ENCODE measurements at places on chromosomes 12 and 14.

GRCh38 chr14:66495218-66496098 is 9.3 kb downstream of the CCDC196 start:
- peak; percentile 27 for DNase-seq

- DNase-seq = no peak
Observed at GRCh38 chr14:102131741-102132140, 8.0 kb upstream of the WDR20 start.

- DNase-seq = no peak
Observed at GRCh38 chr12:108043750-108044533, 85.1 kb upstream of the WSCD2 start.

- no peak for DNase-seq
Observed at GRCh38 chr14:92494512-92494911, 19.1 kb upstream of the RIN3 start.

DNA sequence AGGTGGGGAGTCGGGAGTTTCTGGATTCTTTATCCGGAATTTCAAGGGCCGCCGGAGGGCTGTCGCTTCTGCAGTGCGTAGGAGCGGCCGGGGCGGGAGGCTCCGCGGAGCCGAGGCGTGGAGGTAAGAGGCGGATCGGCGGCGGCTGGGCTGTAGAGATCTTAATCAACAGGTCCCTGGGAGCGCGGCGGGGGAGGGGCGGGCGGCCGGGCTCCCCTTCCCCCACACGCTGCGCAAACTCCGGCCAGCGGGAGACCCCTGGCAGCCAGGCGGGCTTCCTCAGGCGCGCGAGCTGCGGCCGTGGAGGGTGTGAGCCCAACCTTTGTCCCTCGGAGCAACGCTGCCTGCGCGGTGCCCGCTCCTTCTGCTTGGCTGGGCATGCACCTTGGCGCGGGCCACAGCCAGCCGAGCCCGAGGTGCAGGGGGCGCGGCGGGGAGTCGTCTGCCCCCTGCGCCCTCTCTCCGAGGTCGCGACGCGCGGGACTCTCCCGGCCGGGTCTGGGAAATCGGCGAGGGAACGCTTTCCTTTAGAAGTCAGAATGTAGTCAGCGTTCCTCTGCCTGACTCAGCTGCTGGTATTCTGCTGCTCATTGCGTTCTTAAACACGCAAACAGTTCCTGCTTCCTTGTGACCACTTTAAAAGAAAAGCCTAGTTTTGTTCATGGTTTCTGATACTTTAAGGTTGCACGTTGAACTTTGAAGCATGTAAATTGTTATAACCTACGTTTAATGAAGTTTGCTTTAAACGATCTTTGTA is at the start of gene PALS1:
TSS of gene PALS1 (plus strand) at position 25 of the 757 bp plus-strand sequence. CDS start 37,736 bp downstream, outside the sequence.
- peak; percentile 40 for DNase-seq

DNA sequence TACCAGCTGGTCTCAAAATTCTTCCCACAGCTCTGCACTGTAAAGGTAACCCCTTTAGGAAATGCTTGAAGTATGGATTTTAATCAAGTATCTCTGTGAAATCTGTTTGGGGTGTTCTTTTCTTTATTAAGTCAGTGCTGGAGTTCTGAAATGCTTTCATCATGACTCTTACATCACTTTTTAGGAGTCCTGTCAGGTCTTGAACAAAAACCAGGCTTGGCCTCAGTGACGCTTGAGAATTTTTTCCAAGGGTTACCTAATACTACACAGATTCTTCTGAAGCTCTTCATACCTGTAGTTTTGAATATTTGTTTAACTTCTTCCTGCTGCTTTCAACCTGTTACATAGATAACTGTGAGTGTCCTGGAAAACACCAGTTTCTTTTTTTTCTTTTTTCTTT is 47.0 kb upstream of the KCNH3 start:
- no peak for DNase-seq

DNA sequence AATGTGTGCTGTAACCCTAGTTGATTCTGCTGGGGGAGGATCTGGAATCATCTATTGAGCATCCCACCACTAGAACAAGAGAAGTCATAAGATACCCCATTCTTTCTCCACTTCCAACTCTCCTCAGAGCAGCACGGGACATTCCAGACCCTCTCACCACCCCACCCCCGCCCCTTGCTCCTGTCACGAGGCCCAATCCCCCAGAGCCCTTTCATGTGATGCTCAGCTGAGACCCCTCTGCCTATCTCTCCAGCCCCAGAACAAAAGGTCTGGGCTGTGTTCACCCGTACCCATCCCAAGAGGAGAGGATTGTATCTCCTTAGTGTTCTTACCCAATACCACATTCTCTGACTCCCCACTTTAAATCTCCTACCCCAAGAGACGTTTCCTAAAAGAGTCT is 602 bp downstream of the PMEL start:
- DNase-seq = no peak

DNA sequence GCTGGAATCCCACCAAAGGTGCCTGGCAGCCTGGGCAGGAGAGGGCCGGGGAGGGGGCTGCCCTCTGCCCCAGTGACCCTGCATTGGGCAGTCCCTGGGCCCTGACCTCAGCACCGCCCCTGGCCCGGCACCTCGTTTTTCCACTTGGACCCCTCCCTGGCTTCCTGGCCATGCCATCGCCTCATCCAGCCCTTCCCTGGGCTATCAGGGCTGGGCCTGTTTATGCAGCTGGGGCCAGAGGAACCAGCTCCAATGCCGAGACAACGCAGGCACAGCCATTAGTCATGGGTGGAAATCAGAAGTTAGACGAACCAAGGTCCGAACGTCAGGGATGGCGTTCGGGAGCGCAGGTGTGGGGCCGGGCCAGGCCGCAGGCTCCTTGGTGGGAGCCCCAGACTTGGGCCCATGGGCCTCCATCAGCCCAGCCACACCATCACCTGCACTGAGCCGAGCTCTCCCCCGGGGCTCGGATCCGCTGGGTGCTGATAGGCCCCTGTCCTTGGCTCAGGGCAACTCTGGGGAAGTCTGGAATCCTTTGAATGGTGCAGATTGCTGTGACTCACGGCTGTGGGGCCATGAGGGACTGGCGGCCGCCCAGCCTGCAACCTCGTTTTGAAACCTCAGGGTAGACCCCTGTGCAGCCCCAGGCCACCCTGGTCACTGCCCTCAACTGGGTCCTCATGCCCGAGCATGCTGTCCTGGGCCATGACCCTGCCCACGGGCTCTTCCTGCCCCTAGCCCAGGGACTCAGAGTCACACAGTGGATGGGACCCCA is 169.4 kb downstream of the KIF26A start:
- DNase-seq = no peak

DNA sequence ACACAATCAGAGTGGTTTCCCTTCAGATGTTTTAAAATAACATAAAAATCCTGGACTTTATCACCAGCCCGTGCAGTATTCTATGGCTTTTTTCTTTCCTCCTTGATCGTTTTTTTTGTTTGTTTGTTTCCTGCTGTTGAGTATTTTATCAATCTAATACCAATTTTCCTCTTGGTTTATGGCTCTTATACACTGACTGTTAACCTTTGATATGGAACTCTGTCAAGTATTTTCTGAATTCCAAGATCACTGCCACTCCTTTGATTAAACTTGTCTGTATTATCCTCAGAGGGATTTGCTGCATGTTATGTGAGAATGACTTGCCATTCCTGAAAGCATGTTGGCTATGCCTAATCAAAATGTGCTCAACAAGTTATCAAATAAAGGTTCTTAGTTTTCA is 88.4 kb downstream of the PELI2 start:
- no peak for DNase-seq

- DNase-seq = no peak
Observed at GRCh38 chr14:75134644-75135043, 7.8 kb upstream of the NEK9 start.

DNA sequence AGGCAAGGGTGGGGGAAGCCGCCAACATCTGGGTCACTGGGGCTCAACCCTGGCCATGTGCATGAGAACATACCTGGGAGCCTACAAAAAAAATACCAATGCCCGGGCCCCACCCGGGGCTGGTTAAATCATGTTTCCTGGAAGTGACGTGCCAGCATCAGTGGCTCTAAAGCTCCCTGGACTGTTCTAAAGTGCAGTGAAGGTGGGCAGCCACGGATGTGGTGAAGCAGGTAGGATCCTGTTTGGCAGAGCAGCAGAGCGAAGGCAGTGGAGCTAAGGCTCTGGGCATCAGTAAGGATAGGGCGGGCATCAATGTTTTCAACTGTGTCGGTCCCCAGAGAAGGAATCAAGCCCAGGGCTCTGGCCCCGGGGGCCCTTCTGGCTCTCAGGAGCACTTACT is 525 bp upstream of the GPR68 start:
- no peak for DNase-seq

GRCh38 chr14:102516531-102517391 is 7.2 kb upstream of the ANKRD9 start:
- DNase-seq = no peak

GRCh38 chr14:84225268-84225667 is 1304.7 kb upstream of the FLRT2 start:
- DNase-seq = no peak

GRCh38 chr12:64081008-64081404 is 141.1 kb downstream of the KICS2 start:
- no peak for DNase-seq

GRCh38 chr14:61899497-61899896 is 137.3 kb downstream of the SNAPC1 start:
- no peak for DNase-seq

- DNase-seq = no peak
Observed at GRCh38 chr12:98420461-98420860, 94.9 kb upstream of the TMPO start.

- DNase-seq = no peak
Observed at GRCh38 chr14:59306775-59307174, 118.3 kb downstream of the DAAM1 start.

DNA sequence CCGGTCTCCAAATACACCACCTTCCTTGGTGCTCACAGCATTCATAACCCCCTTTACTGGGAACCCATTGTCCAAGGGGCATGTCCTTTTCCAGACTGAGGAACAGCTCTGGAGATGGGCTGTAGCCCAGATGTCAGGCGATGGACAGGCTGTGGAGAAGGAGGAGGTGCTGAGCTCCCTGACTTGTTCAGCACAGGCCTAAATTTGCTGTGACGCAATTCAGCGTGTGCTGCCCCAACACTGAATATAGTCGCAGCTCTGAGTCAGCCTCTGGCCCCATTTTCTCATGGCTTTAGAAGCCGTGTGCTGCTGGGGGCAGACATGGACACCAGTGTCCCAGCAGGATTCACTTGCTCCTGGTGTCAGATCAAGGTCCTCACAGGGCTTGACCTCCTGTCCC is 269.1 kb downstream of the EMP1 start:
- no peak for DNase-seq

DNA sequence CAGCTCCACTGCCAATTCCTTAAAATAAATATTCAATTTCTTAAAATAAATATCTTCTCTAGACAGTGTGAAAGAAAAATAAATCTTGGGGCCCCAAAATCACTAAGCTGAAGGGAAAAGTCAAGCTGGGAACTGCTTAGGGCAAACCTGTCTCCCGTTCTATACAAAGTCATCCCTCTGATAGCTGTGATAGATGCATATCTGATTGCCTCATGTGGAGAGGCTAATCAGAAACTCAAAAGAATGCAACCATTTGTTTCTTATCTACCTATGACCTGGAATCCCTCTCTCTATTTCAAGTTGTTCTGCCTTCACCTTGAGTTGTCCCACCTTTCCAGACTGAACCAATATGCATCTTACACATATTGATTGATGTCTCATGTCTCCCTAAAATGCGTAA is 889.8 kb downstream of the TRHDE start:
- no peak for DNase-seq

DNA sequence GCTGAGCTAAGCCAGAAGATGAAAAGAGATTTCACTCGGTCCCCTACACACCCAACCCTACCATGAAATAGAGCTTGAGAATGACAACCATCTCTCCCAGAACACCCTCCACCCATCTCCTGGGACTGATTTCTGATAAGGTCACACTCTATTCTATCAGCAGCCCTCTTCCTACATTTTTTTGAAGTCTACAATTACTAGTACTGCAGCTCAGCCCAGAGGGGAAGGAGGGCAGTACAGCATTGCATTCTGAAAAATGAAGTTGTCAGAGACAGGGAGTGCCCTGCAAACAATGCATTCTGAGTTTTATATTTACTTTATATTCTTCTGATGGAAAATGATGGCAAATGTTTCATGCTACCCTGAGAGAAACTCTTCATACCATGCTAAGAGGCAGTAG is 318.5 kb downstream of the BCAT1 start:
- no peak for DNase-seq

- no peak for DNase-seq
Observed at GRCh38 chr14:61091657-61092273, 110.7 kb downstream of the SLC38A6 start.

DNA sequence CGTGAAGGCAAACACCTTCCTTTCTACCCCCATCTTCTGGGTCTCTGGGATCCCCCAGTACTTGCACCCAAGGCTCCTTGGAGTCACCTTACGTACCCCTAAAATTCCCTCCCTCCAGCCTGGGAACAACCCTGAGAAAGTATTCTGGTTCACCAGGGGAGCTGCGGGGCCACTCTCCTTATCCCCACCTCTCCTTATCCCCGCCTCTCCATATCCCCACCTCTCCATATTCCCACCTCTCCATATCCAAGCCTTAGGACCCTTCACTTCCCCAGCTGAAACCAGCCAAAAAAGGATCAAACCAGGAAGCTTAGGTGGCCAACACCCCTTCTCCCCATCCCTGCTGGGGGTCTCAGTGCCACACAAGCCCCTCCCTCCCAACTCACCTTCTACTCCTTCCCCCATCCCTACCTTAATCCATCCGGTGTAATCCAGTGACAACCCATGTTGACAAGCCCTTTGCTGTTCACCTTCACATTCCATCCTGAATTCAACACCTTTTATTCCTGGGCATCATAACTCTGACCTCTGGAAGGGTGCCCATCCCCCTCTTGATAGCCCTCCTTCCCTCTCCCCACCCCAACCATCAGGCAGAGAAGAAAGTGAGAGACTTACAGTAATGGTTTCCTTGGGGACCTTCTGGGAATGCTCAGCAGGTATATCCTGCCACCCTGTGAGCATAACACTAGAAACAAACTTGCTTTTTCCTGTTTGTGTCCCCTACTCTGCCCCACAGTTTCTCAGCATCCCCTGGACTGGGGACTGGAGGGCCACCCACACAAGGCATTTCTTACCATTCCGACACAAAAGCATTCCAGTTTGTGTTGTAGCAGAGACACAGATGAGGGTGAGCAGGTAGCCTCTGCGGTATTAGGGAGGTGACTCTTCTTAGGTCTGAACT is 1.6 kb upstream of the MSI1 start:
- no peak for DNase-seq
